ENCODE measurements at places on chromosomes 1 and 21. TPM values are rescaled to one million over a fixed set of nuclear protein-coding genes. Genes with fewer than 3 reads are reported as not detected.

S100A7A gene
- polyA plus RNA-seq: not detected

C1orf105 gene
- polyA plus RNA-seq: not detected

SLC6A9 gene
- 17.3 TPM for polyA plus RNA-seq

MPL gene
- polyA plus RNA-seq: not detected

LCE1F gene
- polyA plus RNA-seq: not detected

CLCA4 gene
- polyA plus RNA-seq: not detected

PRKAA2 gene
- 4.7 TPM for polyA plus RNA-seq

BLACAT1 gene
- polyA plus RNA-seq: 0.06 TPM

TFF2 gene
- polyA plus RNA-seq: not detected

GJA9 gene
- not detected for polyA plus RNA-seq

ZNF593OS gene
- polyA plus RNA-seq: not detected

NKAIN1 gene
- polyA plus RNA-seq: 0.09 TPM

RHEX gene
- not detected for polyA plus RNA-seq

AUNIP gene
- polyA plus RNA-seq: 1.1 TPM

TSACC gene
- polyA plus RNA-seq: 0.48 TPM

S1PR1 gene
- polyA plus RNA-seq: 35.8 TPM

DENND1B gene
- polyA plus RNA-seq: 17.7 TPM

HUNK gene
- 0.48 TPM for polyA plus RNA-seq

ITLN1 gene
- not detected for polyA plus RNA-seq

C1orf146 gene
- polyA plus RNA-seq: not detected

ELOA gene
- 30.8 TPM for polyA plus RNA-seq

RXFP4 gene
- not detected for polyA plus RNA-seq

SELP gene
- not detected for polyA plus RNA-seq

AGMAT gene
- polyA plus RNA-seq: 0.74 TPM

CDC42BPA gene
- polyA plus RNA-seq: 25.4 TPM

CTH gene
- polyA plus RNA-seq: 9.6 TPM

RGS4 gene
- 20.2 TPM for polyA plus RNA-seq

MYCL gene
- 0.77 TPM for polyA plus RNA-seq

FAM110D gene
- not detected for polyA plus RNA-seq

TIE1 gene
- polyA plus RNA-seq: 0.76 TPM

G0S2 gene
- 4.7 TPM for polyA plus RNA-seq

MPZ gene
- polyA plus RNA-seq: 0.71 TPM

SETDB1 gene
- 35.5 TPM for polyA plus RNA-seq

FCRL2 gene
- polyA plus RNA-seq: not detected

FTCD gene
- polyA plus RNA-seq: not detected

KLHDC7A gene
- not detected for polyA plus RNA-seq

CELA2B gene
- polyA plus RNA-seq: not detected

SPRR1B gene
- polyA plus RNA-seq: not detected

NPPA gene
- polyA plus RNA-seq: not detected

RGS8 gene
- not detected for polyA plus RNA-seq

MAP3K7CL gene
- 11.1 TPM for polyA plus RNA-seq

C1orf94 gene
- polyA plus RNA-seq: 0.10 TPM

FCMR gene
- polyA plus RNA-seq: 1.1 TPM

SH2D1B gene
- not detected for polyA plus RNA-seq

MYOG gene
- polyA plus RNA-seq: not detected

LINGO4 gene
- polyA plus RNA-seq: not detected

BCAR3 gene
- polyA plus RNA-seq: 24.9 TPM

TMOD4 gene
- polyA plus RNA-seq: not detected

OXCT2 gene
- 0.06 TPM for polyA plus RNA-seq

PLEKHO1 gene
- polyA plus RNA-seq: 62.0 TPM

SH2D2A gene
- 0.09 TPM for polyA plus RNA-seq

LRRC38 gene
- not detected for polyA plus RNA-seq

POTED gene
- polyA plus RNA-seq: not detected

RIMS3 gene
- 0.33 TPM for polyA plus RNA-seq

HHAT gene
- polyA plus RNA-seq: 5.1 TPM

DNALI1 gene
- 14.2 TPM for polyA plus RNA-seq

ARTN gene
- not detected for polyA plus RNA-seq

CA14 gene
- polyA plus RNA-seq: 0.09 TPM

BCL2L15 gene
- polyA plus RNA-seq: 0.12 TPM

Measured in AG04450 (cell line).